ENCODE measurements at places on chromosomes 5 and 9. TPM values are rescaled to one million over a fixed set of nuclear protein-coding genes. Genes with fewer than 3 reads are reported as not detected.

CHSY3 gene
- total RNA-seq, result 0.57 TPM

SPATA31D3 gene
- not detected for total RNA-seq

CWC27 gene
- total RNA-seq, result 21.3 TPM

DNA sequence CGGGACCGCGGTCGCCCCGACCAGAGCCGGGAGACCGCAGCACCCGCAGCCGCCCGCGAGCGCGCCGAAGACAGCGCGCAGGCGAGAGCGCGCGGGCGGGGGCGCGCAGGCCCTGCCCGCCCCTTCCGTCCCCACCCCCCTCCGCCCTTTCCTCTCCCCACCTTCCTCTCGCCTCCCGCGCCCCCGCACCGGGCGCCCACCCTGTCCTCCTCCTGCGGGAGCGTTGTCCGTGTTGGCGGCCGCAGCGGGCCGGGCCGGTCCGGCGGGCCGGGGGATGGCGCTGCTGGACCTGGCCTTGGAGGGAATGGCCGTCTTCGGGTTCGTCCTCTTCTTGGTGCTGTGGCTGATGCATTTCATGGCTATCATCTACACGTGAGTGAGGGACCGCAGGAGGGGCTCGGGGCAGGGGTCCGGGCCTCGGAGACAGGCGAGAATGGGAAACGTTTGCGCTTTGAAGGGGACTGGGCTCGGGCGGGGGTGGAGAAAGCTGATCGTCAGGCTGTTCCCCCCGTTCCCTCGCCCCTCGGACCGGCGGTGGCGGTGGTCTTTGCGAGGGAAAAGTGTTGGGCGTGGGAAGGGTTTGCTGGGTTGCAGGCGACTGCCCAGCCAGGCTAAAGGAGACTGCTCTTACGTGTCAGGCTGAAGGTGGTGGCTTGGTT, 457 bp downstream of the UGCG start:
- peak; percentile 82 for DNase-seq

DNA sequence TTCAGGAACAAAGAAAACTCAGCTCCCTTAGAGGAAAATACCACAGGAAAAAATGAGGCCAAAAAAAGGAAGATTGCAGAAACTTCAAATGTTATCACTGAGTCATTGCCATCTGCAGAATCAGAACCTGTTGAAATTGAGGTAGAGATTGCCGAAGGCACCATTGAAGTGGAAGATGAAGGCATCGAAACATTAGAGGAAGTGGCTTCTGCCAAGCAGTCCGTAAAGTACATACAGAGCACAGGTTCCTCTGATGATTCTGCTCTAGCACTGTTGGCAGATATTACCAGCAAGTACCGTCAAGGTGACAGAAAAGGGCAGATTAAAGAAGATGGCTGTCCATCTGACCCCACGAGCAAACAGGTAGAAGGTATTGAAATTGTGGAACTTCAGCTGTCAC, 30.8 kb upstream of the NIM1K start:
- DNase-seq, result no peak

DNA sequence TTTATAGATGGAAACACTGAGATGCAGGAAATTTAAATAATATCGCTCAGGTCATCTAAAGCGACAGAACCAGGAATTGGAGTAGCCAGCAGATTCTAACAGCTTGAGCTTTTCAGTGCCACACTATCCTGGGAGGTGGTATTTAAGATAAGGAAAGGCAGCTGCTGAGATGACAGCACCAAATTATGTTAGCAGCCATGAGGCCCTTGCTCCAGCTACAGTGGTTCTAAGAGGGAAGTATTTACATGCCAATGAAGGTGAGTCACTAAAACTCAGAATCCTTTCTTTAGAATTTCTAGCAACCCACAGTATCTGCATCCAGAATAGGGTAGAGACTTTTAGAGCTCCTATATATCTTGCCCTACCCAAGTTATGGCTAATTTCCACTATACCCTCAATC, 127.0 kb upstream of the VLDLR start:
- DNase-seq, result no peak

DNA sequence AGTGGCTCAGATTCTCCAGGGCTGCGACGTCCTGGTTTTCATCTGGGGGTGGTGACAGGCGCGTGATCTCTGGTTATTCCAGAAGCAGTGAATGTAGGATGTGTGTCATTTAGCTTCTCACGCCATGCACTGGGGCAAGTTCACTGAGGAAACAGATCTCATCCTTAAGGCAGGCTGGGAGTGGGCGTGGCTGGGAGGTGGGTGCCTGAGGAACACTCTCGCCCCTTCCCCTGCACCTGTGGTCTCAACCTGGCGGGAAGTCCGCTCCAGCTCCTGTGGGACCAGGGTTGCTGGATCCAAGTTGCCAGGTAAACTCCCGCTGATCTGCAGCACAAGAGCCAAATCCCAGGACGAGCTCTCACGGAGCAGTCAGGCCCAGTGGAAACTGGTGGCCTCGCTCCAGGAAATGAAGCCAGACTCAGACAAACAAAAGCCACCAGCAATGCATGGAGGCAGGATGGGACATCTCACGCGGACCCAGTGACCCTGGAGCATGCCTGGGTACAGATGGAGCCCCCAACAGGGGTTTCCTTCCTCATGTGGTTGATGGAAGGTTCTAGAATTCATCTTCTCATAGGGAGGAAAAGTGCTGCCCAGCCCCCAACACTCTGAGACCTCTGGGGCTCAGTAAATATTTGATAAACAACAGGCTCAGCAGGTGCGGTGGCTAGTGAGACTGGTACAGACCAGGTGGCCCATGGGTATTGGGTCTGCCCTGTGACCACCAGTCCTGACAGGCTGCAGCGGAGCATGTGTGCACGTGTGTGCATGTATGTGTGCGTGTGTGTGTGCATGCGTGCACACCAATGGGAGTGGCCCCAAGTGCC, 16.3 kb upstream of the SLC12A7 start:
- no peak for DNase-seq

- no peak for DNase-seq
Measured at GRCh38 chr9:124863371-124863871, 1.5 kb downstream of the ARPC5L start.

DNA sequence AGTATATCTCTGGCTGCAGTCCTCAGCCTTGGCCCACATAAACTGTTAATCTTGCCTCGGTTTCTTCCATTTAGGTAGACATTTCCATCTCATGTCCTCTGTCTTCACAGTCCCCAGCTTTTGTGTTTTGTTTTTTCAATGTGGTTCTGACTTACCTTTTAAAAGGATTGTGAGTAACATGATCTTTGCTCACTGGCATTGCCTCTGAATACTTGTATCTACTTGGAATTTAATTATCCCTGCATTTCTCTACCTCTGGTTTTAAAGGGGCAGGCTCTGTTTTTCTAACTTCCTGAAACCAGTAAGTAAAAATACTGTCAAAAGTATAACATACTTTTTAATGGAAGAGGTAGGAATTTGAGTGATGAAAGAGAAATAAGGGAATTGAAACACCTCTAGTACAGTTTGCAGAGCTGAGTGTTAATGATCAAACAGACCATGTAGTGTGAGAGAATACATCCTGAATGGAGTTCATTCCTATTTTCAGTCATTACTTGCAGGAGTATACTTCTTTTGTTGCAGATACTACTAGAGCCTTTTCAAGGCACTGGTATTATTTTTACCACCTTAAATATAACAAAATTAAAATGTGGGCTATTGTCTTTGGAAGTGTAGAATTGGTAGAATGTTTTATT, 62.6 kb downstream of the MTREX start:
- DNase-seq, result no peak

- no peak for DNase-seq
Measured at GRCh38 chr9:128808543-128808942, 9.8 kb upstream of the ENDOG start.

DNA sequence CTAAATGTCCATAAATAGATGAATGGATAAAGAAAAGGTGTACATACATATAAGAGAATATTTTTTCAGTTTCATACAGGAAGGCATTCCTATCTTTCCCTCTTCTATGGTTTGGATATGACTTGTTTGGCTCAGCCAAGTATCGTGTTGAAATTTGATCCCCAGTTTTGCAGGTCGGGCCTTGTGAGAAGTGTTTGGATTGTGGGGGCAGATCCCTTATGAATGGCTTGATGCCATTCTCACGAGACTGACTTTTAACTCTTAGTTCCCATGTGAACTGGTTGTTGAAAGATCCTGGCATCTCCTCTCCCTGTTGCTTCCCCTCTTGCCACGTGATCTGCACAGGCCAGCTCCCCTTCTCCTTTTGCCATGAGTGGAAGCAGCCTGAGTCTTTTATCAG, 421.1 kb upstream of the FTMT start:
- no peak for DNase-seq

All from Right ventricle myocardium inferior (tissue), 1 donor.